ENCODE measurements at places on chromosomes 7 and 10. TPM values are rescaled to one million over a fixed set of nuclear protein-coding genes. Genes with fewer than 3 reads are reported as not detected.

Gene OIT3
- 0.03 TPM for total RNA-seq

Gene HPSE2
- not detected for total RNA-seq

Gene C10orf88
- total RNA-seq = 19.0 TPM

Gene ASB10
- total RNA-seq = not detected
